ENCODE measurements at places on chromosomes 7 and 10. TPM values are rescaled to one million over a fixed set of nuclear protein-coding genes. Genes with fewer than 3 reads are reported as not detected.

DNA sequence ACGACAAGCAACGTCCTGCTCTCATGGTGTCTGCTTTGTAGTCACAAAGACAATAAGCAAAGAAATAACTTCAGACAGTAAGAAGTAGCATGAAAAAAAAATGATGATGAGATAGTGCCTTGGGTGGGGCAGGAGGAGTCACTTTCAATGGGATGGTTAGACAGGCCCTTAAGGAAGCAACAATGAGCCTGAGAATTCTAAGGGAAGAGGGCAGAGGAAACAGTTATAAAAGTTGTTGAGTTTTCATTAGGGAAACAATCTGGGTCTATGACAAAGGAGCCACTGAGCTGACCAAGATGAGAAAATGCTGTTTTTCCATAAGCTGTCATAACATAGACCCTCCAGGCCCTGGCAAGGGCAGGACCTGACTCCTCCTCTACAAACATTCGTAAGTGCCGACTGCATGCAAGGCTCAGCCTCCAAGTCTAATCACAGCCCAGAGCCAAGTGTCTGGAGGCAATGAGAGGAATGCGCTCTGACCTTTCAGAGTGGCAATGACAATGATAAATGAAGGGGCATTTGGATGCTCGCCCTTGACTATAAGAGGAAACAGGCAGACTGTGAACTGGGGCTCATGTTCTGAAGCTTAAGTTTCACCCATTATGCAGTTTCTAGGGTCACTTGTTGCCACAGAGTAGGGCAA lies 43.7 kb downstream of the PPP1R3C start:
- H3K4me3 ChIP-seq = no peak overlapping the region
- H3K27ac ChIP-seq = peak overlapping the region; percentile 70
- no peak for DNase-seq
- no peaks in the 10 kb centered on the region for H3K36me3 ChIP-seq
- H3K4me1 ChIP-seq = peaks cover 2% of the 10 kb centered on the region

GRCh38 chr10:49486009-49486408 lies 52.9 kb downstream of the ERCC6 start:
- H3K36me3 ChIP-seq = no peaks in the 10 kb centered on the region
- no peak overlapping the region for H3K4me3 ChIP-seq
- no peaks in the 10 kb centered on the region for H3K4me1 ChIP-seq
- no peak for DNase-seq

- no peak overlapping the region for H3K27ac ChIP-seq
- no peak overlapping the region for H3K4me3 ChIP-seq
- no peaks in the 10 kb centered on the region for H3K27me3 ChIP-seq
- no peaks in the 10 kb centered on the region for H3K4me1 ChIP-seq
- H3K36me3 ChIP-seq = no peaks in the 10 kb centered on the region
Measured at GRCh38 chr10:48744587-48744986, 59.9 kb downstream of the WDFY4 start.

DNA sequence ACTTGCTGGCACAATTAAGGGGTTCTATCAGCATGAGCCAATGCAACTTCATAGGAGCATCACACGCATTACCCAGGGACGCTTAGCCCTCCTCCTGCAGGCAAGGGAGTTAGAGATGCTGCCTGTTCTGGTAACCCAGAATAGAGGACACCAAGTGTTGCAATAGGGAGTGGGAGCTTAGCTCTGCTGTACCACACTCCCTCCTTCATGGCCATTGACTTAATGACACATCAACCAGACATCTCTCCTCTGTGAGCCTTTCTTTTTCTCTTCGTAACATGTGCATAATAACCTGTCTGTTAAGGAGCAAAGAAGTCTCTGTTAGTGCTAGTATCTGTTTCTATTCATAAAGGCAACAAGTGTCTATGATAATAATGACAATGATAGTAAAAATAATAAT lies 282.4 kb downstream of the SORCS3 start:
- H3K4me1 ChIP-seq = no peaks in the 10 kb centered on the region
- no peaks in the 10 kb centered on the region for H3K27me3 ChIP-seq
- no peak overlapping the region for H3K4me3 ChIP-seq
- no peak for DNase-seq
- H3K36me3 ChIP-seq = no peaks in the 10 kb centered on the region
- no peak overlapping the region for H3K27ac ChIP-seq

GRCh38 chr7:14229047-14229446 lies 239.6 kb upstream of the ETV1 start:
- H3K27ac ChIP-seq = no peak overlapping the region
- peaks cover 10% of the 10 kb centered on the region for H3K4me1 ChIP-seq
- no peaks in the 10 kb centered on the region for H3K27me3 ChIP-seq

- H3K4me1 ChIP-seq = peaks cover 9% of the 10 kb centered on the region
- H3K27ac ChIP-seq = no peak overlapping the region
- no peak for DNase-seq
- H3K36me3 ChIP-seq = no peaks in the 10 kb centered on the region
Measured at GRCh38 chr10:63765126-63765525, 243.9 kb downstream of the REEP3 start.

DNA sequence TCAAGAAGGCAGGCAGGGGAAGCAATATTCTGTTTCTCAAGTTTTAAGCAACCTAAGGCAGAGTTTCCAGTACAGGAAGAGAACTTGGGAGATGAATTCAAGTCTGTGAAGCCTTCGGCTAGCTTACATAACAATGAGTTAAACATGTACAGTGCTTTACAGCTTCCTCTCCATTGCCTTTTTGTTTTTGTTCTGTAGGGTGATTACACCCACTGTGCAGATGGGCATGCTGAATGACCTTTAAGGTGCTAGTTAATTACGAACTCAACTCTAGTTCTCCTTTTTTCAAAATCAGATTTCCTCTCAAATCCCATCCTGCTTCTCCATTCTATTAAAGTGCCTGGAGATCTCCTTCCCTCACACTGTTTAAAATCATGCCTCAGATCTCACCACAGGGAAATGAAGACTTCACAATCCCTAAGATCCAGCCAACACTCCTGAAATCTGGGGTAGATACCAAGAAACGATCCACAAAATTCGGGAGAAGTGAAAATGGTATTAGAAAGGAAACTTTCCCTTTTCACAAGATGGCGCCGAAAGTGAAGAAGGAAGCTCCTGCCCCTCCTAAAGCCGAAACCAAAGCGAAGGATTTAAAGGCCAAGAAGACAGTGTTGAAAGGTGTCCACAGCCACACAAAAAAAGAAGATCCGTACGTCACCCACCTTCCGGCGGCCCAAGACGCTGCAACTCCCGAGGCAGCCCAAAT lies 16.8 kb upstream of the MSMB start:
- no peak overlapping the region for H3K27ac ChIP-seq
- no peak overlapping the region for H3K4me3 ChIP-seq
- no peaks in the 10 kb centered on the region for H3K27me3 ChIP-seq
- no peaks in the 10 kb centered on the region for H3K4me1 ChIP-seq
- DNase-seq = peak; percentile 17

TAS2R41 gene
- not detected for total RNA-seq

CPXM2 gene
- total RNA-seq = 1.4 TPM

Data from endodermal cell (in vitro differentiated cells).